G401 (cell line): ENCODE measurements at places on chromosomes 1 and 21. TPM values are rescaled to one million over a fixed set of nuclear protein-coding genes. Genes with fewer than 3 reads are reported as not detected.

DNA sequence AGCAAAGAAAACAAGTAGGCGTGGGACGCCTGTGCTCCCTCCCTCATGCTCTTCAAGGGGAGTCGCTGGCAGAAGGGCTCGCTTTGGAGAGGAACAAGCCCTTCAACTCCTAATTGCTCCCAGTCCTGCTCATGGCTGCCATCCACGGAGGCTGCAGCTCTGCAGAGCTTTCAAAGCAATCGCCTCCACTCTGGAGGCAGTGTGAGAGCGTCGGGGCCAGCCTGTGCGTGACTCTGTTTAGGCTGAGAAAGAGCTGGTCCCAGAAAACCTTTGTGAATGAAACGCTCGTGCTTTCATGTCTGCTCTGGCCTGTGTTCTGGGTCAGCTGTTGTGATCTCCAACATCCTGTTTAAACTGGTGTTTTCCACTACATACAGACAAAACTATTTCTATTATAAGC is 23.9 kb upstream of the RUNX1 start:
- DNase-seq = no peak

- no peak for DNase-seq
These were observed 35.2 kb downstream of the TEX35 start for GRCh38 chr1:178548108-178548507.

GRCh38 chr1:177346790-177347359 is 176.1 kb downstream of the BRINP2 start:
- no peak for DNase-seq

GRCh38 chr1:213661302-213661701 is 326.5 kb upstream of the PROX1 start:
- no peak for DNase-seq

DNA sequence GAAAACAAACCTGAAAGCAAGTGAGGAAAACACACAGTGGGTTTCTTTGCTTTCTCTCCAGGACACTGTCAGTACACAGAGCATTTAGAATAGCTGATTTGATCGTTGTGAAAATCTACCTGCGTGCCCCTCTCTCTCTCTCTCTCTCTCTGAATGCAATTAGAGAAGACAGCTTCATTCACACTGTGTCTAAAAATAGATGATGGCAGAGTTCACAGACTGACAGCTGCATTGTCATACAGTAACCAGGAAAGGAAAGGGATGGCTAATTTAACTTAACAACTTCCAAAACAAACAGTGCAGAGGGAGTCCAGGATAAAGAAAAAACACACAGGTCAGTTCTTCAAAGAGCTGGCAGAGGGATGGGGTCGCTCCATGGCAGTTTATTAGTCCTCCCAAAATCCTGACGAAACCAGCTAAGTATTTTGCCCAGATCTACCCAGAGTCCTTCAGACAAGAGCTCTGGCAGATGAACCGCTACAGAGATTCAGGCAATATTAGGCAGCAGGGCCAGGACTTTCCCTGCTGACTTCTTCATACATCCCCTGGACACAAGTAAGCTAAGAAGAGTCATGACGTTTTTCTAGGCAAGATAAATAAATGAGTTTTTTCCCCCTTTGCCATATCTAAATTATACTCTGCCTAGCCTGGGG is 58.9 kb downstream of the WLS start:
- DNase-seq = no peak

DNA sequence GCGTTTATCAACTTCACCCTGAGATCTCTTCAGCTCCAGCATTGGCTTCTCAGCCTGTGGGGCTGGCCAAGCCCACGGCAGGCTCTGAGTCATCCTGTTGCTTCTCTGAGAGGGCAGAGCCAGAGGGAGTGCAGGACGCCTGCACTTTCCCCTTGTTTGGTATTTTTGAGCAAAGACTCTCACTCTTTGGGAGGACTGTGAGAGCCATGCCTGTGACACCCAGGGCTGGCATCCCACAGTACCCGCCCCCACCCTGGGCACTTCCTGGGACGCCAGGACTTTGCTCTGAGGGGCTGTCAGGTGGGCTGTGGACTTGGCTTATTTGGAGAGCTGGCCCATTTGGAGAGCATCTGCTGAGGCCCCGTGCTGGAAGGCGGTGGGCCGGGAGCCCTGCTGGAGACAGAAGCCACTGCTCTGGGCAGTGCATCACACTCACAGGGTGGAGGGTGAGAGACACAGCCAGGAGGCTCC is 37.4 kb downstream of the VANGL1 start:
- no peak for DNase-seq

GRCh38 chr1:167454894-167455785 is 63.2 kb downstream of the CD247 start:
- DNase-seq = peak; percentile 64

DNA sequence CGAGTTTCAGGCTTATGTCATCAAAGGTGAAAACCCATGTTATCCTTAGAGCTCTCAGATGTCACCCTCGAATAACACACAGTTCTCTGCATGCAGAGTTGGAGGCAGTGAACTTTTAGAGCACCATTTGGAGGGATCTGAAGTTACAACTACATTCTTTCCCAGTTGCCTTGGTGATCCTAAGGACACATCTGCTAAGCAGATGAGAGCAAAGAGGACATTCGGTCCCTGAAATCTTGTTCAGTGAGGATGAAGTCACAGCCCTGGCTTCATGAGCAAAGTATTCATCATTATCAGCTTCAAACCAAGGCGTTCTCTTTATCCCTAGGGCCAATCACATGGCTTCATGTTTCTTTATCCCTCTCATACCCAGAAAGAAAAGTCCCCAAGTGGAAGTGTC is 23.1 kb upstream of the MCOLN2 start:
- no peak for DNase-seq

GRCh38 chr1:214006845-214007244 is 19.1 kb downstream of the PROX1 start:
- no peak for DNase-seq

DNA sequence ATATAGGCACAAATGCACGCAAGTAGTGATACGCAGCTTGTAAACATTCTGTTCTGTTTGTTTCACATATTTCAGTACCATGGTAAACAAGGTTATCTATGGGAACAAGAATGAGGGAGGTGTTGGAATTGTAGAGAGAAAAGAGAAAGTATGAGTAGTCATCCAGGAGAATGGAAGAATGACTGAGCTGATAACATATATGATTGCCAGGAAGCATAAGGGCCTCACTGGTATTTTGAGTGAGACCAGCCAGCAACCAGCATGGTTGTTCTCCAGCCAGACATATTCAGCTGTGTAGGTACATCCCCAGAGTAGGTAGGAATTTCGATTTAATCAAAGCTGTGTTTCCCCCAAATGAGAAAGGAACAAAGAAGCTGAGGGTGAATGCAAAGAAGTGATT is 58.9 kb upstream of the ARTN start:
- DNase-seq = no peak

DNA sequence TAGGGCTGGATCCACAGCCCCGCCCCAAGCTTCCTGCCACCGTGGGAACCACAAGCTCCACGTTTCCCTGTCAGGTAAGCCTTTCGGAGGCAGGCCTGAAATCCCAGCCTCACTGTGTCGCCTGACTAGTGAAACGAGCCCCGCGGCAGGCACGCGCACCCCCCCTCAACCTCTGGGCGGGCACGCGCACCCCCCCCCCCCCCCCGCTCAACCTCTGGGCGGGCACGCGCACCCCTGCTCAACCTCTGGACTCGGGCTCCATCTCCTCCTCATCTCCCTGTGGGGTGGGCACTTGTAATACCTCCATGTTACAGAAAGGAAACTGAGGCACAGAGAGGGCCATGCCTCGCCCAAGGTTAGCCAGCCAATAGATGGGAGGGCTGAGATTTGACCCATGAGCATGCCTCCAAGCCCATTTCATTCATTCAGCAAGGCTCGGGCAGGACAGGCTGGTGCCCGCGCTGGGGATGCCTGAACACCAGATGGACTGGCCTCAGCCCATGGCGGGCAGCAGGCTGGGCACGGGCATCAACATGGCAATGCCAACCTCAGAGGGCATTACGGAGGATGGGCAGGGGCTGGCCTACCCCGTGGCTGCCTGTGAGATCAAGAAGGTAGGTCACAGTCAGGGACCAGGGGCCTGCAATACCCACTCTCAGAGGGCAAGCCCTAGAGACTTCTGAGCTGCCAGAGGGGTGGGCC is 4.7 kb downstream of the CFAP410 start:
- peak; percentile 79 for DNase-seq

DNA sequence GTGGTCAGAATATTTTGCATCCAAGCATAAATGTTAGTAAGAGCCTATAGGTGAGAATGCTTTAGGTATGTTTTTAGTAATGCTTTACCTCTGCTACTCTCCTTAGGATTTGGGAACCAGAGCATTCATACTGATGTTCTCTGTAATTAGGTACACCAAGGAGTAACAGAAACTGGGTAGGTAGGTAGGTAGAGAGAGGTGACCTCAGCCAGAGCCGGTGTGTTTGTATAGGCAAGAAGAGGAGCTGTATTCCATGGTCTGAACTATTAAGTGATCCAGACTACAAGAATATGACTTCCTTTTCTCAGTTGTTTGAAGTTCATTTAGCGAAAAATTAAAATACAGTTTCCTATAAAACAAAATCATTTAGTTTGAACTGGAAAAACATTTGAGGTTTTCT is 108.5 kb downstream of the SDCCAG8 start:
- DNase-seq = peak; percentile 67

DNA sequence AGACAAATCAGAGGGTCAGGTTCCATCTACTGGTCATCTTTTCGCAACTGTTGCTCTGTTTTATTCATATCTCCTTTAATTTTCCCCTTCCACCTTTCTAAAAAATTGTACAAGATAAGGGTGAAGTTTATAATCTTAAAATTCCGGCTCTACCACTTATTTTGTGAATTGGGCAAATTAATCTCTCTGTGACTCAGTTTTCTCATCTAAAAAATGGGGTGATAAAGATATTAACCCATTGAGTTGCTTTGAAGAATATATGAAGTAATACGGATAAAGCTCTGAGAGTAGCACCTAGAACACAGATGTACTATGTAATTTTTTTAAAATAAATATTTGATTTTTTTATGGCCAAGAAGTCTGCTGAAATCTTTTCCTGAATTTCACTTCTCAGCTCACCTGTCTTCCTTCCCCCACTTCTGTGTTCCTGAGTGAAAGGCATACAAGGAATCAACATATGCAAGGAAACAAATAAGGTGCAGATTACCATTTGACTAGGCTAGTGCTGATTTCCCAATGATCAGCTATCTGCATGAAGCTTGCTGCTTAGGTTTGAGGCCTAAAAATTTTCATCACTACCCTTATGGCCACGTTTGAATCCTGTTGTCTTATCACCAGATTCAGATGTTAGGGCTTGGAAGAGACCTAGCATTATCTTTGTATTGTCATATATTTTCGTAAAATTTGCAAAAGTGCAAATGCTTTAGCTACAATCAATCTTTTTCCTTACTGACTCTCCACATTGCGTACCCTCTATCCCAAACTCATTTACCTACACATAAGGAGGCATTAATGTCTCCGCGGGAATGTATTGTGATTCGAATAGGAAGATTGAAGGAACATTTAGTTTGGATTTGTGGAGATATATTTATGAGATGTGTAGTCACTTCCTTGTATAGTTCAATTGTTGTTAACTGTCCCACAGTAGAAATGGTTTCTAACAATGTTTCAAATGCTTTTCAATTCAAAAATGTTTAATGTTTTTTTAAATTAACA is 718.3 kb upstream of the PTBP2 start:
- DNase-seq = no peak

DNA sequence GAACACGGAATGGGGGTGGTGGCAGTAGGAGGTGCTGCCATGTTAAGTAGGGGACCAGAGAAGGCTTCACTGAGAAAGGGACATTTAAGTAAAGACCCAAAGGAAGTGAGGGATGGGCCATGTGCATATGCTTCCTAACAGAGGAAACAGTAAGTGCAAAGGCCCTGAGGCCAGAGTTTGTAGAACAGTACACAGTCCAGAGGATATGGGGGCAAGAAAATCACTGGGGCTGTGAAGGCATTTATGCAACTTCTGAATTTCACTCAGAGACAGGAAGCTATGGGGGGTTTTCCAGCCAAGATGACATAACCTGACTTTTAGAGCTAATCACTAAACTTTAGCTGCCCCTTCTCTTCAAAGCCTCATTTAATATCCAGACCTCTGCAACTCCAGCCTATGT is 202.5 kb upstream of the EDN2 start:
- no peak for DNase-seq

- DNase-seq = no peak
These were observed 38.1 kb downstream of the MRAP start for GRCh38 chr21:32336711-32337110.

DNA sequence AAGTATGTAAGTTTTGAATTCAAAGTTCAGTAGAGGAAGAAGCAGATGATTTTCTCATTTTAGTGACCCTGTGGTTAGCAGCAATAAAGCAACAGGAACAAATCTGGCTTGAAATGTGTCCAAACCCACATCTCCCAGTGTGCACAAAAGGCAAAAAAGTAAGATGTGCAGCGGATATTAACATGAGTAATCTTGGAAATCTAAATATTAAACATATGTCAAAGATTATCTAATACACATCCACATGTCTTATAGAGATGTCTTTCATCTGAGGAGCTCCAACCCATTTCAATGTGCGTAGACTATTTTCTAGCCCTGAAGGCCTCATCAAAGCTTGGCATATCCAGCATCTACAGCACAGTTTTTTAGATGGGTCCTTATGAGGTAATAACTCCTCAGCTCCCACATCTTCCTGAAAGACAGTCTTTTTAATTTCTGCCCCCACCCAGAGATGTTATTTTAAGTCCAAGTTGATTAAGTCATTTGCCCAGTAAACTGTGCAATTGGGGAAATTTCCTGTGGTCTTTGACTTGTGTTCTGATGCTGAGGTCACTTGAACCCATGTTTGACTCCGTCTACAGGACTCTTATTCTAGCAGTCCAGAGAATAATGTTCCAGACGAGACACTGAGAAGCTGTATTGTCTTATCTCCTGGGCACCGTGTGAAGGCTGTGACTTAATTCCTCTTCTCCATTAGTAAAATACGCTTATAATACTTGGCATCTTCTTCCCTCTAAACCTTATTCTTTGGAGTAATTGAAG is 73.7 kb downstream of the LMO4 start:
- DNase-seq = no peak

The TRIM58 gene
- not detected in 2 replicates for total RNA-seq

The MCOLN2 gene
- total RNA-seq = 0.27 TPM in 1 of 2 replicates, not detected in the other

The PLEKHA6 gene
- total RNA-seq = not detected in 2 replicates

The C1QA gene
- not detected in 2 replicates for total RNA-seq

The UBE2G2 gene
- 55.2 and 61.8 TPM in 2 replicates for total RNA-seq

The TNNI3K gene
- 0.25 TPM in 1 of 2 replicates, not detected in the other for total RNA-seq

The SLC22A15 gene
- not detected in 2 replicates for total RNA-seq

The KIAA1614 gene
- 0.07 and 0.31 TPM in 2 replicates for total RNA-seq

The PODN gene
- not detected in 2 replicates for total RNA-seq
